Substantia nigra (tissue), 51 donors: ENCODE measurements at places on chromosomes 2 and 18.

DNA sequence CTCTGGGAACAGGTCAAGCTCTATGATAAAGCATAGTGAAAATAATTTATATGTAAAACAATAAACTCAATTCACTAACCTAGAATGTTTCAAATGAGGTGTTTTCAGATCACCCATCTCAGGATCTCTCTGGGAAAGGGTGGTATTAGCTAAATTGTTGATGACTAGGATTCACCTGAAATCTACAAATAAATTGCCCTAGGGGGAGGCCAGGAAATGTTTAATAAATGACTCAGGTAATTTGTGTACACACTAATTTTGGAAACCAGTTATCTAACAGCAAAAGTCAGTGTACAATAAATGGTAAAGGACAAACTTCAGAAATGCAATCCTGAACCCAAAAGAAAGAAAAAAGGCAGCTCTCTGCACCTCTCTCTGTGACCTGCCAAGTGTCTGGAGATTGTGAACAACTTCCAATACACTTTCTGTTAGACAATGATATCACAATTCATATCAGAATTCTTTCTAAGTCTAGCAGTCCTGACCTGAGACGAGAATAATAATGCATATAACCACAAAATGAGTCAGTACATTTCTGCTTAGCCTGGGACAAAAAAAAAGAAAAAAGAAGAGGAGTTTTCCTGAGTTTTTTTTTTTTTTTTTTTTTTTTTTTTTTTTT, 760.0 kb downstream of the EPHA4 start:
- no peak for DNase-seq

GRCh38 chr2:36670881-36671595, 25.5 kb upstream of the VIT start:
- DNase-seq: no peak

- no peak for DNase-seq
Measured at GRCh38 chr2:196954001-196954400, 27.5 kb upstream of the PGAP1 start.

DNA sequence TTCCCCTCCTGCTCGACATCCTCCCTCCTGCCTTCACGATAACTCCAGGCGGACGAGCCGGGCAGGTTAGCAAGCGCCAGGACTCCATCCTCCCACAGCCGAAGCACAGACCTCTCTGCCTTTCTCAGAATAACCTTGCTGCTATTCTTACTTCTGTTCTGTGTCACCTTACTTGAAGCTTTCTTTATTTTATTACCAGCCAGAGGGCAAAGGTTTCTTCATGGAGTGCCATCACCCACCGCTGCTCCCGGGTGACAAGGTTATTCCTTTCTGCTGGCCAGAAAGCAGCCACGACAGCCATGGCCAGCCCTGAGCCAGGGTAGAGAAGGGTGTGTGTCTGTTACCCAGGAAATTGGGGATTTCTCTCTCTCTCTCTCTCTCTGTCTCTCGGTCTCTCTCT, 227.1 kb downstream of the ANAPC1 start:
- no peak for DNase-seq
